ENCODE measurements at places on chromosomes 1 and 21.

DNA sequence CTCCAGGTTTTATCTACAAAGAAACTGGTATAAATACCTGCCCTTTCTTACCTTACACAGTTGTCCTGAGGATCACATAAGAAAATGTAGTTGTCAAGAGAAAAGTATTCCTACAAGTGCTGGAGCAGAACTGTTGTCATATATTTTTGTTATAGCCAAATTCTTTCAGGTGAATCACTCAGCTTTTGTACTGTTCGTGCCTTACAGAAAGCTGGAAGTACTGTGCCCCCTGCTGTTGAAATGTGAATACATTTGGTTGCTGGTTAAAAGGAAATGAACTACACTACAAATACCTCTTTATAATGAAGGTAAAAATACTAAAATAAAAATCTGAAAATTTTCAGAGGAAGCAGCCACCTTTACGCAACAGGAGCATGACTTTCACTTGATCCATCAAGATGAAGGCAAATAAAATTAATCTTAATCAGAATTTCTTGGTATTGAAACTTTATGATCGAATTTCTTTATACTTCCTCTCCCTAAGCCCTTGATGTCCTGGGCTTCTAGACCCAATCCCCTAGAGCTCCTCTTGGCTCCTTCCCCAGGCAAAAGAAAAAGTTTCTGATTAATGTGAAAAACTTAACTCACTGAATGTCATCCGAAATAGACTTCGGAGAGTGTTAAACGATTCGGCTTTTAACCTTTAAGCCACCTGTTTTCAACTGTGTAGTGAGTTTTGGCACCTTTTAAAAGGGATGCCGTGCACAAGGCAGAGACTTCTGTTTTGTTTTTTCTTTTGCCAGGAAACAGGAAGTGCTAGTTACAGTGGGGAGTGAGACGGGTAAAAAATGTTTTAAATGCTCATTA lies 12.5 kb downstream of the CHML start:
- DNase-seq, result peak; percentile 39

DNA sequence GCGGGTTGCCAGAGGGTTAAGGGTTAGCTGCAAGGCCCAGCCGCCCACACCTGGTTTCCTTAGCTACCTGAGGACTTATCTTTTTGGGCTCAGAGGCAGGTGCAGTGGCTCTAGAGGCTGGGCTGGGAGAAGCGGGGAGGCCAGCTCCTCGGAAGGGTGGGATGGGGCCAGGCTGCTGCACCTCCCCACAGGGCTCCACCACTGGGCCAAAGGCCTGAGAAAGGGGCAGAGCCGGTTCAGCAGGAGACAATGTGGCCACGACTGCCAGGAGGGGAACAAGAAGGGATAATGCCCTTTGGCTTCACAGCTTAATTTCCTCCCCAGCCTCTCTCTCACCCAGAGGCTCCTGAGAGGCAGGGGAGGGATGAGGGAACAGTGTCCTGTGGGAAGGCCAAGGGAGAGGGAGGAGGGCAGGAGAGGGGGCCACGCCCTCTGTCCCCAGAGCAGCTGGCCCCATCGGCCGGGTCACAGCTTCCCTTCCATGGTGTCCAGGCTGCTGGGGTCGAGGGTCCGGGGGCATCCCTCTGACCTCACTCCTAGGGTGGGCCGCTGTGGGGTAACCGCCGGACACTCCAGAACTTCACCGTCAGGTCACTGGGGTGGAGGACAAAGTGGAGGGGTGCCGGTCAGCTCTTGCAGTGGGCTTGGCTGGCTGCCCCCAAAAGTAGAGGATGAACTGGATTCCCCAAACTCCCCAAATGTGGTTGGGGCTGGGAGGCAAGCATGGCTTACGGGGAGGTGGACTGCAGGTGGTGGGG lies 50.4 kb downstream of the KIF21B start:
- no peak for DNase-seq

DNA sequence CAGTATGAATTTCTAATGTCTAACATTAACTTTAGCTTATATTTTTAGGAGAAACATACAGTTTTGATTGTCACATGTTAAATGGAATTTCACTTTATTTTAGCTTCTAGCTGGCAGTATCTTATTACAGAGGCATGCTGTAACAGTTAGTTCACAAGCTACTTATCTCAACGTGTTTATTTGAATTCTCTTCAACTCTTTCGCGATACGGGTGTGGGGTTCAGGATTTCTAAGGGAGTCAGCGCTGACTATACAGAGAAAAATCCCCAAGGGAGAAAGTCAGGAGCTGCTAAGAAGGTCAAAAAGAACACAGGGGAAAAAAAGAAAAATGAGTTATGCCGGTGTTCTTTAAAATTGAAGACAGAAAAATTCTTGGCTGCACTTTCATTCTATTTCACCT lies 296.2 kb downstream of the VAV3 start:
- no peak for DNase-seq

GRCh38 chr1:214677945-214678344 lies 75.0 kb downstream of the CENPF start:
- DNase-seq, result no peak

DNA sequence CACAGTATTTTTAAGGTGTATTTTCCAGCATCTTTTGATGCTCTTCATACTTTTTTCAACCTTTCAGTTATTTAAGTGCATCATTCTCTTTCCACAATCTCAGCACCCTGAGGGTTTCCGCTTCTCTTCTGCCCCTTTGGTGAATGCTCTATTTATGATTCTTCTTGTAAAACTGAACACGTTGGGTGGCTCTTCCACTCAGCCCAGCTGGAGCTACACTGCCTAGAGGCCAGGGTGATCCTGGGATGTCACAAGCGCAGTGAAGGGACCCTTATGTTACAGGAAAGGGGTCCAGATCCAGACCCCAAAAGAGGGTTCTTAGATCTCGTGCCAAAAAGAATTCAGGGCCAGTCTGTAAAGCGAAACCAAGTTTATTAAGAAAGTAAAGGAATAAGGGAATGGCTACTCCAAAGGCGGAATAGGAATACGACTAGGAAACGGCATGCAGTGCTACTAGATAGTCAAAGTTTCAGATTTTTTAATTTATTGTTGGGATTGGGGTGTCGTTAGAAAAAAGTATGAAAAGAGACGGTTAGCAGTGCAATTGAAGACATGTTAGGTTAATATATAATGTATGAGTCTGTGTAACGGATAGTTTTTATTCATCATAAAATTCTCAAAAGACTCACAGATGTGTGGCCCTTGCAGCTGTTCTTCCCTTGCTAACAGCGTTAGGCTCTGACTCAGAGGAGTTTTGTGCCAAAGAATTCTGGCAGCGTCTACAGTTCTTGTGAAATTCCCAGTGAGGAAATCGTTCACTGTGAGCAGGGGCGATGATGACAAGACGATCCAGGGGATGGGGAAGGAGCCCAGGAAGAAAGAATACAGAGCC lies 14.4 kb upstream of the ERVH48-1 start:
- DNase-seq, result no peak

DNA sequence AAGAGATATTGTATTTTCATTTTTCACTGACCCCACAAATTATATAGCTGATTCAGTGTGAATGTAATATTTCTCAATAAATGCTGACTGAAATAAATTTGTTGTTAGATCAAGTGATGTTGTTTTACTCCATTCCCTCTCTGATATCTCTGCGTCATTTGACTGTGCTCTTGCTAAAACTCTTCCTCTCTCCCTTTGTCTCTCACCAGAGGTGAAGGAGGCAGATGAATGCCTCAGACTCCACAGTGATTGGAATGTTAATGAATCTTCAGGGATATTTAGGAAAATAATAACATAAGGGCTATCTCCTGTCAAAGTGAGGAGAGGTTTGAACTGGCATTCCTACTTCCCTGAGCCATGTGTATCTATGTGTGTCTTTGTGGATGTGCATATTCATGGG lies 3.7 kb downstream of the CD1E start:
- DNase-seq, result no peak

- no peak for DNase-seq
Measured at GRCh38 chr1:207807326-207807689, 55.5 kb downstream of the CD46 start.

DNA sequence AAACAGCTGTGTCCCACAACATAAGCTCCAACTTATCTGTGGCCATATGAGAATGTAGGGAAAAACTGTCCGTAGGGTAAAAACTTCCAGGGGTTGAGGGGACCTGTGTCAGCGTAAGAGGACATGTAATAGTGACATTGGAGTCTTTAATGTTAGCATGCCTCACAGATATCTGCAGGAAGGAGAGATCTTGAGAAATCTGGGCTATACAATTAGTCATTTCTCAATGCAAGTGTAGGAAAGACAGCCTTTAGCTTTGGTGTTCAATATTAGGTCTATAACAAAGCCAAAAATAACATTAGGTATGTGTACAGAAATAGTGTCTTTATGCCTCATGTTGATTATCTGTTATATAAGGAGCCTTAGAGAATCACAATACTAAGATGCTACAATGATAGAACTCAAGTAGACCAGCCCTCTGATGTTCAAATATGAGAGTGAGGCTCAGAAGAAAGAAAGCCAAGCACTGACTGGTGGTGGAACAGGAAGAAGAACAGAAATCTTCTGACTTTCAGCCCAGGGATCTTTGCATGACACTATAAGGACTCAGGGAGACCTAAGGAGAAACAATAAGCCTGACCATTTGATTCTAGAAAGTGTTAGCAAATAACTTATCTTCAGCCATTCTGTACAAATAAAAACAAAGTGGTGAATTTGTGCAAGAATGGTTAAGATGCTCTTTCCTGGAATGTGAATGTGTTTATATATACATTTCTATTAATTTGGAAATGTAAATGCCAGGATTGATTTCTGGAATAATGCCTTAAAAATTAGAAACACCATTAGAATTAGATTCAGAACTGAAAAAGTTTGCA lies 152.6 kb downstream of the ZC3H11B start:
- DNase-seq, result no peak

GRCh38 chr21:42193131-42193671 lies 25.7 kb upstream of the ABCG1 start:
- peak; percentile 67 for DNase-seq

GRCh38 chr1:24277420-24278169 lies 41.6 kb upstream of the GRHL3 start:
- no peak for DNase-seq

DNA sequence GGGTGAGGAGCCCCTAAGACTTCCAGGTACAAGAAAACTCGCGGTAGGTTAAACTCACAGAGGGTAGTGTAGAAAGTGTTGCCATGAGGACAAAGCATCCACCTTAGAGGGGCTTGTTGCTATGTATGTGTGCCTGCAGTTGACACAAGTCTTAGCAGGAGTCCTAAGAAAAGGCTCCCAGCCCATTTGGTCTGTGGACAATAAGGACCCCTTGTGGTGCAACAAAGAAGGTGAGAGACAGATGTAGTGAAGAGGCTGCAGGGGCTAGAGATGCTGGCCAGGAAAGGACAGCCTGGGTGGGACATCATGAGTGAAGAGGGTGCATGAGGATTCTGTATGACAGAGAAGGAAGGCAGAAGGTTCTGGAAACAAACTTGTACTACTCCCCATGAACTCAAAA lies 36.3 kb upstream of the IL10 start:
- DNase-seq, result peak; percentile 53

- no peak for DNase-seq
Measured at GRCh38 chr1:3053366-3053980, 15.5 kb upstream of the PRDM16 start.

DNA sequence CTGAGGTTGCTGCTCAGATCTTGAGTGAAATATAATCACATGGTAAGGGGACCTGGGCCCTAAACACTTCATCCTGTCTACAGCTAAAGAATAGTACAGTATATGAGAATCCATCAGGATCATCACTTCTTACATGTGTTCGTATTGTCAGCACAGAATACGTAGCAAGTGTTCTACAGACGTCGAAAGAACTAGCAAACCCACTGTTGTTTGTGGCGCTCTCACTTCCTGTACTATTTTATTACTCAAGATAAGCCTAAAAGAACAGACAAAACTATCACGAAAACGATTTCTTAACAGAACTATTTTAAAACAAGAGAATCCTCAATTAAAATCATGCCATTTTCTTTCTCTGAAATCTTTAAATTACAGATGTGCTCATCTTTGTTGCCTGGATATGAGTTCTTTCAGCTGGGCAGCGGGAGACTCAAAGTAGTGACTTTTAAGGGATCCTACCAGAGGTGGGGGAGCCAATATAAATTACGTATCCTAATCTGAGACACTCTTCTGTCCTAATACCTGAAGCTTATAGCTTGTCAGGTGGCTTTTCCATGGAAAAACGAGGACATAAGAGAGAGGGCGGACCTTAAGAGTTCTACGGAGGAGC lies 724 bp downstream of the ST7L start:
- peak; percentile 22 for DNase-seq

DNA sequence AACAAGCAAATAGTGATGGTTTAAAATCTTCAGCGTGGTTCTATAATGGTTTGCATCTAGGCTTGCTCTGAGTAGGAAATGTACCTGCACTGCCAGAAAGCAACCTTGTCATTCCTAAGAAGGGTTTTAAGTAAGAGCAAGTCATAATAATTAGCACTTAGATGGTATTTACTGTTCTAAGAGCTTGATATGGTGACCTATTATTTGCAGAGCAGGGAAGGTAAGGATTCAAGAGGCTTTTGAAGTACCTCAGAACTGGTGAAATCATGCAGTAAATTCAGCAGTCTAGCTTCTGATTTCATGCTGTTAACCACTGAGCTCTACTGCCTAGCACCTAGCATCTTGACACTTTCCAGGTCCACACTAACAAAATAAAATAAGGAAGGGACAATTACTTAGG lies 23.7 kb downstream of the ATP1A1 start:
- no peak for DNase-seq

DNA sequence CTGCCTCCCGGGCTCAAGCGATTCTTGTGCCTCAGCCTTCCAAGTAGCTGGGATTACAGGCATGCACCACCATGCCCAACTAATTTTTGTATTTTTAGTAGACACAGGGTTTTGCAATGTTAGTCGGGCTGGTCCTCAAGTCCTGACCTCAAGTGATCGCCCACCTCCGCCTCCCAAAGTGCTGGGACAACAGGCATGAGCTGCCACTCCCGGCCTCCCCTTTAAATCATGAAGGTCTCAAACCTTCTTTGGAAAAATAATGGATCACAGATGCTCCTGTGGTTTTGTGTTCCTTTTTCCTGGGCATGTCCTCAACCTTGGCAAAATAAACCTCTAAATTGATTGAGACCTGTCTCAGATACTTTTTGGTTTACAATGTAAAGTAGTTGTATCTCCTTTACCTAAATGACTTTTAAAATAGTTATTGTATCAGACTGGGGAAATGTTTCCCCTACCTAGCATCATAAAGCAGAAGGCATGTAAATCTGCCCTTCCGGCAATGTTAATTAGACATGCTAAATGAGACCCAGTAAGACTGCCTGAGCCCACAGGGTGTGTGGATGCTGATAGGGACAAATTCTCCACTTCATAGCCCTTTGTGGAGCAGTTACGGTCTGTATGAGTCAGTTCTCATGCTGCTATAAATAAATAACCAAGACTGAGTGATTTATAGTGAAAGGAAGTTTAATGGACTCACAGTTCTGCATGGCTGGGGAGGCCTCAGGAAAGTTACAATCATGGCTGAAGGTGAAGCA lies 27.8 kb downstream of the CBR1 start:
- no peak for DNase-seq

- DNase-seq, result no peak
Measured at GRCh38 chr1:55700359-55701130, 485.4 kb upstream of the USP24 start.

GRCh38 chr1:15472587-15472986 lies 3.3 kb upstream of the CELA2B start:
- DNase-seq, result no peak
